ENCODE measurements at places on chromosomes 1 and 21.

- DNase-seq: no peak
Measured at GRCh38 chr1:200929530-200930278, 35.0 kb downstream of the INAVA start.

DNA sequence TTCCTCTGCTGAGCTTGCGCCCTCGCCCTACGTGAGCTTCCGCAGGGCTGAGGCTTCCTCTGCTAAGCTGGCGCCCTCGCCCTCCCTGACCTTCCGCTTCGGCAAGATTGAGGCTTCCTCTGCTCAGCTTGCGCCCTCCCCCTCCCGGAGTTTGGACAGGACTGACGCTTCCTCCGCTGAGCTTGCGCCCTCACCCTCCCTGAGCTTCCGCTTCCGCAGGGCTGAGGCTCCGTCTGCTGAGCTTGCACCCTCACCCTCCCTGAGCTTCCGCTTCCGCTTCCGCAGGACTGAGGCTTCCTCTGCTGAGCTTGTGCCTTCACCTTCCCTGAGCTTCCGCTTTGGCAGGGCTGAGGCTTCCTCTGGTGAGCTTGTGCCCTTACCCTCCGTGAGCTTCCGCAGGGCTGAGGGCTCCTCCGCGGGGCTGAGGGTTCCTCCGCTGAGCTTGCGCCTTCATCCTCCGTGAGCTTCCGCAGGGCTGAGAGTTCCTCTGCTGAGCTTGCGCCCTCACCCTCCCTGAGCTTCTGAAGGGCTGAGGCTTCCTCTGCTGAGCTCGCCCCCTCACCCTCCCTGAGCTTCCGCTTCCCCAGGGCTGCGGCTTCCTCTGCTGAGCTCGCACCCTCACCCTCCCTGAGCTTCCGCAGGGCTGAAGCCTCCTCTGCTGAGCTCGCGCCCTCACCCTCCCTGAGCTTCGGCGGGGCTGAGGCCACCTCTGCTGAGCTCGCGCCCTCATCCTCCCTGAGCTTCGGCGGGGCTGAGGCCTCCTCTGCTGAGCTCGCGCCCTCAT is 753.6 kb upstream of the TPTE start:
- no peak for DNase-seq

GRCh38 chr1:51708911-51709760 is 92.2 kb downstream of the OSBPL9 start:
- no peak for DNase-seq

- DNase-seq: no peak
Measured at GRCh38 chr1:79052829-79053449, 46.4 kb upstream of the ADGRL4 start.

DNA sequence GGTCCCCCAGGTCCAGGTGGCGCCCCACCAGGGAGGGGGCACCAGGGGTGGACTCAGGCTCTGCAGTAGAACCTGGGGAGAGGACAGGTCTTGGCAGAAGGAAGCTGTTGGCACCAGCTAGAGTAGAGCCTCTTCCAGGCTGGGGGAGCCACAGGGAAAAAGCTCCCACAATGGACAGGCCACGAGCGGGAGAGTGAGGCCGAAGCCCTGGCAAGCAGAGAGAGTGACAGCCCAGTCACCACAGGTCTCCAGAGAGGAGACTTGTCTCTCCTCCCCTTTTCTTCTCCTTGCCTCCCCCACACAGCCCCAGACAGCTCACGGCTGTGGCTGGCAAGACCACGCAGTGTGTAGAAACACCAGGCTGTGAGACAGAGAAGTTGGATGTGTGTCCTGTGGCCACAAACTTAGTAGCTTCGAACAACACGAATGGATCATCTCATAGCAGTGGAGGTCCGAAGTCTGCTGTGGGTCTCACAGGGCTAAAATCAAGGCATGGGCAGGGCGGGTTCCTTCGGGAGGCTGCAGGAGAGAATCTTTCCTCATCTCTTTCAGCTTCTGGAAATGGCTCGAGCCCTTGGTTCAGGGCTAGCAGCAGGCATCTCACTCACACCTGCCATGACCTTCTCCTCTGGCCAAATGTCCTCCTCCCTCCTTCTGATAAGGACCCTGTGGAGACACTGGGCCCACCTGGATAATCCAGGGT is 3.3 kb downstream of the KRTAP12-4 start:
- no peak for DNase-seq

- no peak for DNase-seq
Measured at GRCh38 chr21:17777072-17777765, 41.9 kb downstream of the C21orf91 start.

DNA sequence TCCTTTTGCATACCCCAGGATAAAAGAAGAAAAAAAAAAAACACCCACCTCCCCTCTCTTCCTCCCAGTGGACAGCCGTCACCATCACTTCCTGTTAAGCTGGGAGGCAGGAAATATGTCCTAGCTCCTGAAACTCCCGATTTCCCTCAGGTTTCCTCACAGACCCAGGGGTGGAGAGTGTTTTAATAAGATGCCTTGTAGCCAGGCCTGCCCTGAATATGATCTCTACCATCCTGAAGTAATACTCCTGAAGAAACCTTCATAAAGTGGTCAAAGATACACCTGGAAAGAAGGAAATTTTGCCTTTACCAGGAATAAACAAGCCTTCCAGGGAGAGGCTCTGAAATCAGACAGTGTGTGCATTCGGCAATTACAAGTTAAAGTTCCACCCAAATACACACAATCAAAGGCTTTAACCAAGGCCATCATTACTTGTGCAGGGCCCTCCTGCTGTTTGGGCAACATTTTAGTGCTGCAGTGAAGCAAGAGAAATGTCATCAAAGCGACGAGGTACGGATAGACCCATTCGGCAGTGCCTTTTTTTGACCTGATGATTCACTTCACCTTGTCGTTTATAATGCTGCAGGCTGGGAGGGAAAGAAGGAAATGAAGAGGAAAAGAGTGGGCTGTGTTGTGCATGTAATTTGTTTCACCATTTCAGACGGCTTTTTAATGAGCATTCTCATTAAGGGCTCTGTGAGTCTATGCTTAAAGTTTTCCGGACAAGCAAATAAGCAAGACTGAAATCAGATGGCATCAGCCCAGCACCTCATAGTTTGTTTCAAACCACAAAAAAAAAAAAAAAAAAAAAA is 41.0 kb upstream of the RASAL2 start:
- no peak for DNase-seq

DNA sequence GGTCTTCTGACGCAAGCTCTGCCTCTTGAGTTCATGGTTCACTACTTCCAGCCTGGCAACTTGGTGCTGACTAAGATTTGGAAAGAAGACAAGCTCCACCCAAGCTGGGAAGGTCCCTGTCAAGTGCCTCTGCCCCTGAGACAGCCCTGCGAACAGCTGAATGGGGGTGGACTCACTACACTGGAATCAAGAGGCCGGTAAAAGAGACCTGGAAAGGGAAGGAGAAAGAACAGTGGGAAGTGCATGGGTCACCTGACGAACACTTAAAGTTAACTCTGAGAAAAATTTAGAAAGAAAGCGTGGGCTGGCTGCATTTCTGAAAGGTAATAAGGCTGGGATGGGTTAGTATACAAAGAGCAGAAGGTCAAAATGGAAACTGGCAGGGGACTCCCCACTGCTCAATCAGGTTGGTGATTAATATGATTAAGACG is 26.1 kb upstream of the ZNF496 start:
- no peak for DNase-seq

GRCh38 chr1:202280595-202280994 is 61.1 kb downstream of the UBE2T start:
- no peak for DNase-seq

DNA sequence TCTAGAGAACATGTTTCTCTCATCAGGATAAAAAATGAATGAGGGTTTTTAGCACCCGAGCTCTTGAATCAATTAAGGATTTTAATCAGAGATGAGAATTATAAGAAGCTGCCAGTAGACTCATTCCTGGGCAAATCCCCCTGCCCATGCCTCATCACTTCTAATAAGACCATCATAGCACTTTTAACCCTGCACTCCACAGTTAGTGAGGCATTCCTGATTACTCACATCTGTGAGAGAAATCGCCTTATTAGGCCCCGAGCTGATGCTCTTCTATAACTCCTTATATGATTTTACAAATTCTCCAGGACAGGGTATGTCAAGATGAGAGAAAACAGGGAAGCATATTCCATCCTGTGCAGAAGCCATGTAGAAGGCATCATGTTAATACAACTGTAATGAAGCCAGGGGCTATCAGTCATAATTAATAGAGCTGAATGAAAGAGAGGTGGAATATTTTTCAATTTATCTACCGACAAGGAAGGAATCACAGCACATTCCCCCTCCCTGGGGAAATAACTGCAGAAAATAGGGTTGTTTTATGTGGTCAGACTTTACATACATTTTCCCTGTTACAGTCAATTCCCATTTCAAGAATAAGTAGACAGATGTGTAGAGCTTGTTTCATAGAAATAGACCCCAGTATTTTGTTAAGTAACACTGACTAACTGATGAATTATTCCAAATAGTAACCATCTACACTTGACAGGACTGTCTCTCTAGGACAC is 272.7 kb downstream of the HHIPL2 start:
- no peak for DNase-seq

- DNase-seq: no peak
Measured at GRCh38 chr1:160747717-160748116, 8.7 kb downstream of the SLAMF7 start.

DNA sequence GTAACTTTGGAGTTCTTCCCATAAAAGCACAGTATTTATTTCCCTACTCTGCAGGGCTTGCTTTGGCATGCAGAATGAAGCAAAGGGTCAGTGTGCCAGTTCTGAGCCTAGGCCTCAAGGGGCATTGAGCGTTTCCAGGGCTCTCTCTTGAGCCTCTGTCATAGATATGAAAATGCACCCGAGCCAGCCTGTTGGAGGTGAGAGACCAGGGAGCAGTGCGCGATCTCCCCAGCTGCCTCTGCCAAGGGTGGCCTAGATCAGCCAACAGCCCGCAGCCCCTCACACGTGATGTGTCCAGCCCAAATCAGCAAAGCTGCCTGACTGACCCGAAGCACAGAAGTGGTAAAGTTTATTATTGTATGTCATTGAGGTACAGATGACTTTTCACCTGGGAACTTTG is 63.7 kb downstream of the TENT5C start:
- no peak for DNase-seq

DNA sequence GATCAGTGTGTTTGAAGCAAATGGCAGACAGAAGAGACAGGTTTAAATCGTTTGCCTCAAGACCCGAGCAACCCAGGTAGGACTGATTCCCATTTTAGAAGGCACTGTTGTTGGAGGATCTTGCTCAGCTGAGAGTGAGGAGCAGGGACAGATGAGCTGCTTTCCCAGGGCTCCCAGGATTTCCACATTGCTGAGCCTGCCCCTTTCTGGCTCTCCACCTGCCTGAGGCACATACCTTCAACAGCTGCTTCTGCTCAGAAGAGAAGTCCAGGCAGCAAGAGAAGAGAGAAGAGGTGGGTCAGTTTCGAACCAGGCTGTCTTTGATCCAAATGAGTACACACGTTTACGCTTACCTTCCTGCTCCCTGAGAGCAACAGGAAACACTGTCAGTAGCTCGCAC is 5.7 kb downstream of the TNNT2 start:
- DNase-seq: no peak

GRCh38 chr1:21258331-21259134 is 31.7 kb downstream of the ECE1 start:
- DNase-seq: no peak

GRCh38 chr21:32256251-32256650 is 22.6 kb downstream of the MIS18A start:
- DNase-seq: no peak

- peak; percentile 14 for DNase-seq
Measured at GRCh38 chr1:168488138-168488537, 55.7 kb downstream of the XCL2 start.

DNA sequence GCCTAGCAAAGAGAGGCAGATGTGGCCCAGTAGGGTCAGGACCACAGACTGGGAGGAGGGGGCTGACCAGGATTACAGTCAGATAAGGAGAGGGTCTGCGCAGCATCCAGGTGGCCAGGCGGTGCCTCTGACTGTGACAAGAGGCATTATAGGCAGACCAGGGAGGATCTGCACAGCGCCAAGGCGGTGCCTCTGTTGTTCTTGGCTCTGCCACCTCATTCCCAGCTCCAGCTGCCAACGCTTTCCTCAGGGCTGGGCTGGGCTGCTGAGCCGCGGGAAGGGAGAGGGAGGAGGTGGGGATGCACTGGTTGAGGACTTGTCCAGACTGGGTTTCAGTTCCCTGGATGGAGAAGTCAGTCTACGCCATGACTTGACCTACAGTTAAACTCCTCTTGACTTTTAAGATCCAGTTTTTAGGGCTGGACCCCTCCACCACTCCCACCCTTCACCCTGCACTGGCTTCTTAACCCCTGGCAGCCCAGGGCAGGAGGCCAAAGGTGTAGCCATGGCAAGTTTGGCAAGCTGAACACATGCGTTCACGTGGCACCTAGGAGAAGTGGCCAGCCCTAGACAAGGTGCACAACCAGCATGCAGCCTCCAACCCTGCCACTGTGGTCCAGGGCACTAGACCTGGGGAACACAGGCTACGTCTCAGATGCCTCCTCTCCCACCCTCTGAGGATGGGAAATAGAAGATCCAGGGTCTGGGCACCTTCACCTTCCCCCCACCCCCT is 4.5 kb upstream of the CRABP2 start:
- no peak for DNase-seq

DNA sequence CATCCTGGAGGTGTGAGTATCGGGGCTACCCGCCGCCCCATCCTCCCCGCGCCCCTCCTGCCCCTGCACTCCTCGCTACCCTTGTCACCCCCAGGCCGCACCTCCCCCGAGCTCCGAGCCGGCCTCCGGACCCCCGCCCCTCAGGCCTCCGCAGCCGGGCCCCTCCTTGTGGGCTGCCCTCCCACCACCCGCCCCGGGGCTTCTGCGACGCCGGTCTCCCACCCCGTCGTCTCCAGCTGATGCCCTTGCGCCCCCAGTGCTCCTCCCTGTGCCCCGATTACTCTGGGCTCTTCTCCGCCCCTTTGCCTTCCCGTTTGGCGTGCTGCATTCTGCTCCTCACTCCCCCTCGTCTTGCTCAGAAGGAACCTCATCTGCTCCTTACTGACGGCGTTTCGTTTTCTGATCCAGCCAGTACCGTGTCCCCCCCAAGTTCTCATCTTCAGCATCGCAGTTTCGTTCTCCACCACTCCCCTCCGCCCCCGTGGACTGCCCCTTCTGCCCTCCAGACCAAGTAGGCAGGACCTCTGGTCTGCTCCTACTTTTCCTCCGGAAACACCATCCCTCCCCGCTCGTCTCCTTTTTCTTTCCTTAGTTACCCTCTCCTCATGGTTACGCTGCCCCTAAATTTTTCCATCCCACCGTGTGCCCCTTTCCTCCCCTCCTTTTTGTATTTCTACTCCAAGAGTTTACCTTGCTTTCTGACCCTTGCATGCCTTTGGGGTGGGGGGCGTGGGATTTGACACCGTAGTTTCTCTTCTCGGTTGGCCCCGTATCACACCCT is 841 bp downstream of the SNX27 start:
- no peak for DNase-seq
